ENCODE measurements at places on chromosomes 13 and 19.
A peak's percentile ranks its signal among the peaks of the same experiment; 100 is the strongest.

DNA sequence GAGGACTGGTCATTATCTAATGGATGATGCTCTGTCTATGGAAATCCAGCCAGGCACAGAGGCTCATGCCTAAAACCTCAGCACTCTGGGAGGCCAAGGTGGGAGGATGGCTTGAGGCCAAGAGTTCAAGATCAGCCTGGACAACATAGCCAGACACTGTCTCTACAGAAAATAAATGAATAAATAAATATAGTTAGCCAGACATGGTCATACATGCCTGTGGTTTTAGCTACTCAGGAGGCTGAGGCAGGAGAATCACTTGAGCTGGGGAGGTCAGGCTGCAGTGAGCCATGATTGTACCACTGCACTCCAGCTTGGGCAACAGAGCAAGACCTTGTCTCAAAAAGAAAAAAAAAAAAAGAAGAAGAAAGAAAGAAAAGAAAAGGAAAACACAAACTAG is 234.7 kb downstream of the TSHZ3 start:
- DNase-seq = no peak

- DNase-seq = no peak
Measured at GRCh38 chr13:78215458-78216108, 297.0 kb upstream of the EDNRB start.

DNA sequence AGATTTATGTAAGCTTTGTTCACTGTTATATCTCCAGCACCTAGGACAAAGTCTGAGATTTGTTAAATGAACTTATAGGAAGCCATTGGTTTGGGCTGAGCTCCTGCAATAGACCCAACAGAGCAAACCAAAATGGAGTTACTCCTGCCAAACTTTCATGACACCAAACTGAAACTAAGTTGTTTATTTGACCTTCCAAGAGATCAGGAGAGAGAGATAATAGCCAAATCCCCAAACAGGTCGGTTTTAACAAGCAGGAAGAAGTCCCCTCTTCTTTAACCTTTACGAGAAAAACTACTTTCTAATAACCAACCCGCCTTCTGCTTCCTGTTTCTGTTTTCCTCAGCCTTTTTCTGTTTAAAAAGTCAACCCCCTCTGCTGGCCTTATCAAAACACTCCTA is 54.9 kb upstream of the ATP12A start:
- DNase-seq = no peak

GRCh38 chr13:110531671-110532083 is 29.8 kb downstream of the RAB20 start:
- DNase-seq = no peak

GRCh38 chr13:28409648-28410047 is 85.3 kb downstream of the FLT1 start:
- no peak for DNase-seq

- DNase-seq = no peak
Measured at GRCh38 chr13:93318534-93319254, 92.1 kb downstream of the GPC6 start.

DNA sequence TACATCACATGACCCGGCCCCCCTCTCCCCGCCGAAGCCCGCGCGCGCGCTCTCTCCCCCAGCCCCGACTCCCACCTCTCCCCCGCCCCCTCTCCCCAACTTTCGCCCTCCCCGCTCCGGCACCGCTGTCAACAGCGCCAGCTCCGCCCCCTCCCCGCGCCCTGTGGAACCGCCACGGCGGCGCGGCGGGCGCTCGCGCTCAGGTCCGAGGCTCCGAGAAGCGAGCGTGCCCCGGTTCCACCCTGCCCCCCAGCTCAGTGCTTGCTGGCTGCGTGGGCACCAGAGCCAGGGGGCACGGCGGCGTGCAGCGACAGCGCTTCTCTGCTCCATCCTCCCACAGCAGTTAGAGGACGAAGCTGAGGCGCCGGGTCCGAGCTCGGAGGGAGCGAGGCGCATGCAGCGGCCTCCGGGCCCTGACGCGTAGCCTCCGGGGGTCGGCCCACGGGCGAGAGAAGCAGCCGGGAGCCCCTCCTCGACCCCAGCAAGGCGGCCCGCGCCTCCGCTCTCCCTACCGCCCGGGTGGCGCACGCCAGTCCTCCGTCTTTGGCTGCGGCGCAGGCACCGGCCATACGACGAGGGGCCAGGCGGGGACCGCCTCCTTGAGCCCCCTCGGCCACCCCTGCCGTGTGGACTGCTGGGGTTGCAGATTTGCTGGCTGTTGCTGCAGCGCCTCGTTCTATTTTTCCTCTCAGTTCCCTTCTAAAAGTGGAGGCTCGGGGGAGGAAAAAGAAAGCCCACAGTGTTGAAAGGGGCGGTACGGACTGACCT is 109.5 kb downstream of the KCNRG start:
- peak; percentile 96 for DNase-seq

GRCh38 chr19:7863971-7864689 is 10.1 kb downstream of the PRR36 start:
- DNase-seq = no peak

DNA sequence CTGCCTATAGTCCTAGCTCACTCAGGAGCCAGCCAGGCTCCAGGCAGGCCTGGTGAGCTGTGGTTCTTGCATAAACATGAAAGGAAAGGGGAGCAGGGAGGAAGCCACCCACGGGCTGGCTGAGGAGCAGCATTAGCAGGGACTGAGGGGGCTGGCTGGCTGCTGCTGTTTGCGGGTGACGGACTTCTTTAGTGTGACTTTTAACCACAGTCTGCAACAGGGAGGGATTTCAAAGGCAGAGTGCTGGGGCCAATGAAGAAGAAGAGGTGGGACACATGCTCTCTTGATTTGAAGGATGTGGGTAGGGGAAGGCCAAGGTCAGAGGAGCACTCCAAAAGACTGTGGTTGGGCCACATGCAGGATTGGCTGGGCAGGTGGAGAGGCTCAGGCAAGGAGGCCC is 223.0 kb downstream of the DNAJC15 start:
- DNase-seq = no peak

DNA sequence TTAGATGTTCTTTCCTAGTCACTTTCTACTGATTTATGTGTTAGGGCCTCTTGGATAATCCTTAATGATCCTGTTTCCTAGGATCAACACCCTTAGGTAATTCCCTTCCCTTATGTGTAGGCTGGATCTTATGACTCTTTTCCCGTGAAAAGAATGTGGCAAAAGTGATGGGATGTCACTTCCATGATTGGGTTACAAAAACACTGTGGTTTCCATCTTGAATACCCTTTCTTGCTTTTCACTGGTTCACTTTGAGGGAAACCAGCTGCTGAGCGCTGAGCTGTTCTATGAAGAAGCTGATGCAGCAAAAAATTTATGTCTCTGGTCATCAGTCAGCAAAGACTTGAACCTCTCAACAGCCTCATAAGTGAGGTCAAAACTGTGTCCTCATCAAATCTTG is 609.4 kb downstream of the OLFM4 start:
- DNase-seq = no peak

- DNase-seq = no peak
Measured at GRCh38 chr13:29125934-29126424, 305.8 kb downstream of the MTUS2 start.

GRCh38 chr19:10285393-10285792 is 1.4 kb upstream of the ICAM4 start:
- no peak for DNase-seq

- DNase-seq = no peak
Measured at GRCh38 chr19:43300876-43301765, 31.8 kb upstream of the PSG9 start.

Measured in putamen (tissue), 1 donor.